ENCODE measurements at places on chromosomes 5 and 9.

GRCh38 chr9:135615666-135616618 lies 23.4 kb downstream of the GLT6D1 start:
- DNase-seq = no peak

DNA sequence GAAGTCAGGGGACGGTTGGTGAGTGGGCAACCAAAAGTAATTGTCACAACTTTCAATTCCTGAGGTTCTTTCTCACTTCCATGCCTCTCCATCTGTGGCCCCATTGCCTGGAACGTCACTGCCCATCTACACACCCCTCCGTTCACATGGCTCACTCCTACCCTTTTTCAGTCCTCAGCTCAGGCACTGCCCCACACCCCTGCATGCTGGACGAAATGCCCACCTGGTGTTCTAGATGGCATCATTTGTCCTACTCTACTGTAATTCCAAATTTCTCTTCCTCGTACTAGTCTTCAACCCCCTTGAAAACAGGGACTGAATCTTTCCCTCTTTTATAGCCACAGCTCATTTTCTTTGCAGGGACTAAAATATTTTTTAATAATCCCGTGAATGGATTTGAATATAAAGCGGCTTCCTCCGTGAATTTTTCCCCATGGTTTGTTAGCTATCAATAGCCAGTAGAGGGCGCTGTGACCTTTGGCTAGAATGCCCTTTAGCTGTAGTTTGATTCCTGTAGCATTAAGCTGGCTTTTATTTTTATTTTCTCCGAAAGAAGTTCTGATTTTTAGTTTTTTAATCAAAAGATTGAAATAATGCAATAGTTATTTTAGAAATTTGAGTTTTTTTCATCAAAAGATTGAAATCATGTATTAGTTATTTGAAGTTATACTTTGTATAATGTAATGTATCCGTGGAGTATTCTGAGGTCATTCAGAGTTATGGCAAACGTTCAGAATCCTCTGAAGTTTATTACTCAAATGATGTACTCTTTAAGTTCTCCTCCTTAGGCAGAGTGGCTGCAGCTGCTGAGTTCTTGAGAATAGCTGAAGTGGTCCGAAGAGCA lies 232.1 kb downstream of the SH3GL2 start:
- peak; percentile 25 for DNase-seq

DNA sequence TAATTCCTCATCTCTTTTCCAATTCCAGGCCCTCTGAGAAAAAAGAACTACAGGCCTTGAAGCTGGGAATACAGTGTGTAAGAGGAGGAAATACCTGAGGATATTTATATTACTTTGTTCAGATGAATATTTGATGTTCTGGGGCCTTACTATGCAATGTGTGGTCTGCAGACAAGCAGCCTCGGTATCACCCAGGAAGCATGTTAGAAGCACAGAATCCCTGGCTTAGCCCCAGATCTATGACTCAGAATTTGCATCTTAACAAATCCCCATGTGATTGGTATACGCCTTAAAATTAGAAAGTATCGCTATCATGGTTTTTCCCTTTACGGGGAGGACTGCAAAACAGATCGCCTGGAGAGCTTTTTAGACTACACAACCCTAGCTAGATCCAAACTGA lies 121.0 kb downstream of the JAKMIP2 start:
- no peak for DNase-seq

GRCh38 chr5:36060420-36060887 lies 6.2 kb downstream of the UGT3A2 start:
- DNase-seq = no peak

DNA sequence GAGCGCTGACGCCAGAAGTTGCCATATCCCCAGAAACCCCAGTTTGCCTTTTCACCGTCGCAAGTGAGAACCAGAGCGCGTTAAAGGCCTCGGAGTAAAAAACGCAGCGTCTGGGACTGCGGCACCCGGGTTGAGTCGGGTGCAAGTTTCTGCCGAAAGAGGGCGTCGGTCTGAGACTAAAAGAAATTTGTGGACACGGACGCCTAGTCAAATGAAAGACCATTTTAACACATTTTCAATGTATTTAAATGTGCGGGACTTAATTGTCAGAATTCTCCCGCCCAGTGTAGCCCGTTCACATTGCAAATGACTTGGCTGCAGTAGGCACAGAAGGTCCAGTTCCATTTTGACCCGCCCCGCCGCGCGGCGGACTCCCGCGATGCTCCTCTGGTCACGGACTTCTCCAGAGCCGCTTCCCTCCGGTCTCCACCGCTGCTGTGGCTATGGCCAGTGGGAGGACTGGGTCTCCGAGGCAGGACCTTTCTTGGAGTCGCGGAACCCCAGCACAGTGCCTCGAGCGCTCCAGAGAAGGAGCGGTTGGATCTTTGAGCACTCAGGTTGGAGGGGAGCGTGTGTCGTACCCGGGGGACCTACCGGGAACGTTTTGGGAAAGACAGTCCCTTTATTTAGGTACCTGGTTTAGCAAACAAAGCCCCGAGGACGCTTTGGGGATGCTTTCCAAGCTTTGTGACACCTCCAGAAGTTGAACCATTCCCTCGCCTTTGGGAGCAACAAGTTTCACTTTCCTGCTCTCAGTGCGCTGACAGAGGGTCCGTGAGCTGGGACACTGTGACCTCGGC lies 1.2 kb upstream of the NPR3 start:
- peak; percentile 24 for DNase-seq

DNA sequence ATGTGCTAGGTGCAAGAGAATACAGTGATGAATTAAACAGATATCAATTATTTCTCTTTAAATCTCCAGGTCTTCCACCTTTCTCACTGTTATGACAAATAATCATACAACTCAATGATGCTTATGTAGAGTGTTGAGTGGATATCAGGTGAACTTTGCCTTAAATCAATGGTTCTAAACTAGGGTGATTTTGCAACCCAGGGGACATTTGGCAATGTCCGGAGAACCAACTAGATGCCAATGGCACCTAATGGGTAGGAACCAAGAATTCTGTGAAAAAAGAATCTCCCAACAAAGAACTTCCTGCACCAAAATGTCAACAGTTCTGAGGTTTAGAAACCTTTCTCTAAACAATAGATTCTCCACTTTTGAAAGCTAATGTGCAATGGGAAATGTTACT lies 52.0 kb upstream of the GDNF start:
- no peak for DNase-seq

GRCh38 chr9:32092031-32092430 lies 292.4 kb upstream of the ACO1 start:
- DNase-seq = no peak

DNA sequence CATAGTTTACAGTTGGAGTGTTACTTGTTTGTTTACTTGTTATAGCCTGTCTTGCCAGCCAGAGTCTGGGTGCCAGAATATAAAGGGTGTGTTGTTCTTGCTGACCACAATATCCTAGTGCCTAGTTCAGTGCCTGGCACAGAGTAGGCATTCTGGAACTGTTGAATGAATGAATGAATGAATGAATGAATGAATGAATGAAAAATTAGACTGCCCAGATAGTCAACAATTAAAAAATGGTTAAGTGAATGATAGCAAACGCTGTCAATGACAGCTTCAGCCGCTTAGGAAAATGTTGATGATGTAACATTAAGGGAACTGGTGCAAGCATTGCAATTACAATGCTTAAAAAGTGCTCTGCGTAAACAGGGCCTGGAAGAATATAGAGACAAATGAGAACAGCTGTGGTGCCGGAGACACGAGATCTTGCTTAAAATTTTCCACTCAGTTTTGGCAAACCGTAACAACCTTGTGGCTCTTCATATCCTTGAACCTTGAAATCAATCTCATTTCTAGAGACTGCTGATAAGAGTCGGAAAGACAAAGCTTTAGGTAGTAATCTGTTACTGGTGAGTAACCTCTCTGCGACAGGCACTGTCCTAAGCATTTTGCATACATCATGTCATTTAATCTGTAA lies 4.7 kb upstream of the TTLL11 start:
- DNase-seq = no peak

- no peak for DNase-seq
Observed at GRCh38 chr9:99221266-99221620, 499 bp downstream of the ALG2 start.

GRCh38 chr9:16178294-16178693 lies 625.5 kb downstream of the CCDC171 start:
- DNase-seq = no peak

DNA sequence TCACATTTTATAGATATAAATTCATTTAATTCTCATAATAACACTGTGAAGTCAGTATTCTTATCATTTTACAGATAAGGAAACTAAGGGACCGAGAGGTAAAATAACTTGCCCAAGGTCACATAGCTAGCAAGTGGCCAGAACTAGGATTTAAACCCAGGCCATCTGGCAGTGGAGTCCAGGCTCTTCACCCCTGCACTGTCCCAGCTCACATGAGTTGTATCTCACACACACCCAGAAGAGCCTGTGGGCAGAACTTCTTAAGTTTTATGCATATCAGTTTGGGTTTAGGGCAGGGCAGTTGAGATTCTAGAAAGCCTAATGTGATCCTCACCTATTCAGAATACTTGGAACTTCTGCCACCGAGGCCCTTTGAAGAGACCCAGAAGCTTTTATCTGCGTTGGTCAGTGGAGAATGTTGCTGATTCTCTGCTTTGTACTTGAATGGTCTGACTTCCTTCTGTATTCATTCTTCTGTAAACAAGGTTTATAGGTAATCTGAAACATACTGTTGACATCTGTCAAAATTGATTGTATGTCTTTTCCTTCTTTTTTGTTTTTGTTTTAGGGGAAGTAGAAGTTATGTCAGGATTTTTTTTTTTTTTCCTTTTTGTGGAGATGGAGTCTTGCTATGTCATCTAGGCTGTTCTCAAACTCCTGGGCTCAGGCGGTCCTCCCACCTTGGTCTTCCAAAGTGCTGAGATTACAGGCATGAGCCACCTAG lies 75.8 kb downstream of the KIAA1958 start:
- DNase-seq = no peak

GRCh38 chr9:117180896-117181445 lies 233.9 kb downstream of the ASTN2 start:
- no peak for DNase-seq

- no peak for DNase-seq
Observed at GRCh38 chr5:88034520-88034919, 234.1 kb downstream of the TMEM161B start.

All from CD4-positive, alpha-beta T cell treated with Interleukin-12 subunit alpha and Interleukin-12 subunit beta, for 1 hour (primary cell).